Stimulated activated CD4-positive, alpha-beta T cell treated with anti-CD3 and anti-CD28 coated beads, Interleukin-12 subunit alpha, Interleukin-12 subunit beta, amount 100 ng/mL, for 24 hours (primary cell): ENCODE measurements at places on chromosomes 7 and 10.
A peak's percentile ranks its signal among the peaks of the same experiment; 100 is the strongest.

DNA sequence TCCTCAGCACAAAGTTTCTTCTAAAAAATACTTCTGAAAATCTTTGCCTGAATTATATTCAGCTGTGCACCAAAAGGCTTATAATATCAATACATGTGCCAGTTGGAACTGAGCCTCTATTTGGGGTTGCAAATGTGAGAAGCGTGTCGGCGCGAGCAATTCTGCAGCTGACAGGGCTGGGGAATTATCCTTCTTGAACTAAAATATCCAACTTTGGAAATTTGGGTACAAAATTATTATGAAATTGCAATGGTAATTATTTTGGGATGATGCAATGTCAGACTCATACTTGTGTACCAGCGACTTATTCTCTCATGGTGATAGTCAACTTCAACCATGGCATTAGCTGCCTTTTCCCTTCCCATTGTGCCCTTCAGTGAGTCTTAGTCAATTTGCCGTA is 507.0 kb upstream of the KLF6 start:
- no peak for DNase-seq

- peak; percentile 15 for DNase-seq
Measured at GRCh38 chr10:95363303-95363912, 72.6 kb upstream of the PDLIM1 start.

DNA sequence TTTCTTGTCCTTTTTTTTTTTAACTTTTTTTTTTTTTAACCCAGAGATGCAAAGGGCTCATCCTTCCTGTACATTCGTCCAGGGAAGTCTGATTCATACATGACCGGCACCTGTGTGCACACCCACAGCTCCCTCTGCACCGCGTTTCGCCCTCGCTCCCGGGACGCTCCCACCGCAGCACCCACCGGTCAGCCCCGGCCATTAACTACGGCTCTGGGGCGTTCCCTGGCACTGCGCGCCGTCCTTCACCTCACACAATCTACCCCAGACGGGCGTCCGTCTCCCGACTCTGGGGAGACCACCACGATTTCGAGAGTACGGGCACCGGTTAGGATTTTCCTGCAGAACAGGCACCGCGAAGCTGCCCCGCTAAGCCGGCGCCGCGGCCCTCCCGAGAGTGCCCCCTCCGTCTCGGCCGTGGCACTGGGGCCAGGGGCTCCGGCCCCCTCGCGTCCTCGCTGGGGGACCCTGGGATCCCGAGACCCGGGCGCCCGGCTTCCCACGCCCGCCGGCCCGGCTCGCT is 452 bp downstream of the ATE1 start:
- peak; percentile 24 for DNase-seq

DNA sequence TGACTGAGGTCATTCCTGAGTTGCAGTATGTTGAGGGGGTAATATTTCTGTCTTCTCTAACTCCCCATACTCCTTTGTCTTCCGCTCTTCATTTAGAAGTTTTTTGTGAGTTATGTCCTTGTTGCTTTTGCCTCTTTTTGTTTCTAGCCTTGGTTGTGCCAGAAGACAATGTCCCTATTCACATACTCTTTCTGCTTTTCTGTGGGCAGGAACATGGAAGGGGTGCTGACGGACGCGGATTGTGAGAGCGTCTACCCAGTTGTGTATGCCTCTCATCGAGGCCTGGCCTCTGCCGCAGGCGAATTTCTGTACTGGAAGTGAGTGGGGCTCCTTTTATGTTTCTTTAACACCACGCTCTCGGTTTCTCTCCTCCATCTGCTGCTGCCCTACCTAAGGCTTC is 20.5 kb downstream of the STAG3 start:
- no peak for DNase-seq

DNA sequence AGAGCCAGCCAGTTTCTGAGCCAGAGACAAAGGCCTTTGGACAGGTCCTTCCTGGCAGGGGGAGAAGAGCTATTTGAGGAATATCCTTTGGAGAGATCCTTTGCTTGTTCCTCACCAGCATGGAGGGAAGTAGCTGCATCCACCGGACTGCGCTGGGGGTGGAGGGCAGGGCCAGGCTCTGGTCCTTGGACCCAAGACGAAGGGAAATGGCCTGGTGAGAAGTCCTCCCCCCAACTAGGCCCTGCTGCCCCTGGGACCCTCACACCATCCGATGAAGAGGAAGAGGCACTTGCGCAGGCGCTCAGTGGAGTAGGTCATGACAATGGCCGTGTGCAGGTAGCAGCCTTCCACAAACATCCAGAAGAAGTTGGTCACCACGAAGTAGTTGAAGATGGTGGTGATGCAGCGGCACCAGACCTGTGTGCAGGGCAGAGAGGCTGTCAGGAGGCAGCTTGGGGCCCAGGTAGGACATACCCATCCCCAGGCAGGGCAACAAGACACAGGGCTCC is 19.8 kb downstream of the CRHR2 start:
- DNase-seq = no peak

GRCh38 chr10:77974396-77975074 is 48.0 kb upstream of the DLG5 start:
- DNase-seq = no peak

DNA sequence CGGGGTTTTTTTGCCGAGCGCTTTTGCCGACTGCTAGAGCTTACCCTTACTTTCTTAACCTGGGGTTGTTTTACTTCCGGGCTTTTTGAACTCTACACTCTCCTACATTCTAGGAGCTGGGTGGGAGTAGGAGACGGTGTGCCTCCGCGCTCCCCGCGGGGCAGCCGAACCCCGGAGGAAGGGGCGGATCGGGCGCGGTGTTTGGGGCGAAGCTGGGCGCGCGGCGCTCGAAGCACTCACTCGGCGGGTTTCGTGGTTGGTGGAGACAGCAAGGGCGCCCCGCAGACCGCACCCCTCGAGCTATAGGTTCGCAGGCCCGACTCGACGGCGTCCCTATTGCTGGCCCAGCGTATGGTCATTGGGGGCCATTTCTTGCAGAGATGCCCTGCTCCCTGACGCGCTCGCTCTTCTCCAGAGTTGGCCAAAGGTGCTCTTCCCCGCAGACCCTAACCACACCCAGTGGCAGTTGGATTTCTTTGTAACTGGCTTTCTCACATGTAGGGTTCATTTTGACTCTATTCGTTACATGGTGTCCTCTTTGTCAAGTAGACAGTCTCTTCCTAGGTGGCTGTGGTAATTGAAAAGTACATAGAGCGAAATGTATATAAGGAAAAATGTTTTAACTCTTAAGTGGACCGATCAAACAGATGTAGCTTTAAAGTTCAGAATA is 364 bp downstream of the ZNF518A start:
- peak; percentile 52 for DNase-seq

DNA sequence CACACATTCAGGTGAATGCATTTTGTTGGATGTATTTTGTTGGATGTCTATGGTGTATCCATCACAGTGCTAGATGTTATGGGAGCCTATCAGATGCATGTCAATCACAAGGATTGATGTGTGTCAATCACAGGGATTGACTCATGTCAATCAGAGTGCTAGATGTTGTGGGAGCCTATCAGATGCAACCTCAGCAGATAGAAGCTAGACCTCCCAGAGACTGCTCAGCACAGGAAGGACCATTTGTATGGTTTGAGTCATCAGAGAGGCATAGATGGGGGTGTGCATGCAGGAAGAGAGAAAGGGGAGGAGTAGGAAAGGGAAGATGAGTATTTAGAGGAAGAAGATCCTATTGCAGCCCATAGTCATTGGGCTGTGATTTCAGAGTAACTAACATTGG is 48.3 kb upstream of the PITRM1 start:
- no peak for DNase-seq

- no peak for DNase-seq
Measured at GRCh38 chr7:150511048-150511447, 3.6 kb upstream of the GIMAP7 start.

DNA sequence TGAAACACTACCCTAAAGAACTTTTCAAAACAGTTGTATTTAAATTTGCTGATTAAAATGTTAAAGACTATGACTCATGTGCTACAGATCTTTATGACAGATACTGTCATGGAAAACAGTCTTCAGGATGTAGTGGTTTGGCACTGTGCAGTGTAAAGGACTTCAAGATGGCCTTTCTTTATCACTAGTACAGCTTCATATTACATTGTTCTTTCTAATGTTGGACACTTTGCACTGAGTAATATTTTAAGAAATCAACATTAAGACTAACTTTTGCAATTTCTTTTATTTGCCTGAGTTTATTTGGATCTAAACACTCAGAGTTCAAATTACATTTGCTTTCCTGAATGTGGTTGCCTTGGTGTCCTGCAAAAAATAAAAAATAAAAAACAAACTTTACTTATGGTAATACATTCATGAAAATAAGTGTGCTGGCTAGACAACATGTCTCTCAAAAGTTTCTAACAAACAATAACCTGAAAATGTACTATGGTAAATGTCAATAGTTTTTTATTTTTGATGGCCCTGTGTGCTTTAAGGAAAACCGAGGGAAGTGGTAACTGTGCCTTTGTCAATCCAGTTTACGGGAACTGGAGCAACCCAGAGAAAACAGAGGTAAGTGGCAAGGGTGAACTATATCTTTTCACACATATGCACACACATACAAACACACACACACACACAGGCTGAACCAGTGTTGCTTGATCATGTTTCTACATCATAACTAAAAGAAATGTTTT is 85.9 kb upstream of the PLXDC2 start:
- DNase-seq = no peak

GRCh38 chr7:8070451-8071180 is 102.0 kb downstream of the GLCCI1 start:
- DNase-seq = no peak

GRCh38 chr10:89644967-89645741 is at the start of gene PANK1:
PANK1 (minus strand) TSS chr10:89645242; CDS start chr10:89644891, 351 bp downstream.
- DNase-seq = peak; percentile 75

DNA sequence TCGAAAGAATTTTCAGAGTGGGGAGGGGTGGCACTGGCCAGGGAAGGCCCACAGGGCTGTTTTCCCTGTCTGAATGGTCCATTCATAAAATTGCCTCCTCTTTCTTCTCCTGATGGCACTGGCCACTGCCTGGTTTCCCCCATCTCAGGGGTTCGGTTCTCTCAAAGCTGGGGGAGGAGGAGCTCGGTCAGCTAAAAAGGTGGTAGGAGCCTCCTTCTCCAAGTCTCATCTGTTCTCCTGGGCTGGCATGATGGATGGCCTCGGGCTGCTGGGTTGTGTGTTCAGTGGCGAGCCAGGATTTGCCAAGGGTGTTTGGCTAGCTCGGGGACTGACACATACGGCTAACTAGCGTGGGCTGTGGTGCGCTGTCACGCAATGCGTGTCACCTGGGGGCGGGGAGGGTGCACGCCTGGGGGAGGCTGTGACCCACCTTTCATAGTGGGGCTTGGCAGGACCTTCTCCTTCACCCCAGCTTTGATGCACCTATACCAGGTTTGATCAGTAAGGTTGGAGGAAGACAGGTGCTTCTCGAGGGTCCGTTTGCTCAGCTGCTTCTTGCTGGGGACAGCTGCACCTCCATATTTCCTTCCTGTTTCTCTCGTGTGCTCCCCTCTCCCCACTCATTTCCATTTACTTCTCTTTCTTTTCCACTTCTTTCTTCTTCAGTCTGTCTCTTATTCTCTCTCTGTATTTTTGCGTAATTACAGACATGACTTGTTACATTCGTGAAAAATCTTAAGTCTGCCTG is 36.3 kb downstream of the RBM20 start:
- no peak for DNase-seq

- DNase-seq = no peak
Measured at GRCh38 chr7:70539205-70539604, 592.7 kb upstream of the GALNT17 start.

DNA sequence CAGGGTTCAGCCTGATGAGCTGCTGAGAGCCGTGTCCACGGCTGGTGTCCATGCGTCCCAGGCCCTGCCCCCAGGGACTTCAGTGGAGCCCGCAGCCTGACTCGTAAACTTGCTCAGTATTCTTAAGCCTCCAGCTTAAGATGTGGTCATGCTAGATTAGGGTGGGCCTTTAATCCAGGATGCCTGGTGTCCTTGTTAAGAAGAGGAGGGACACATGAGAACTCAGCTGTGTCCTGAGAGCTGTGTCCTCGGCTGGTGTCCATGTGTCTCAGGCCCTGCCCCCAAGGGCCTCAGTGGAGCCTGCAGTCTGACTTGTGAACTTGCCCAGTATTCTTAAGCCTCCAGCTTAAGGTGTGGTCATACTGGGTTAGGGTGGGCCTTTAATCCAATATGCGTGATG is 23.0 kb downstream of the DOCK1 start:
- no peak for DNase-seq

DNA sequence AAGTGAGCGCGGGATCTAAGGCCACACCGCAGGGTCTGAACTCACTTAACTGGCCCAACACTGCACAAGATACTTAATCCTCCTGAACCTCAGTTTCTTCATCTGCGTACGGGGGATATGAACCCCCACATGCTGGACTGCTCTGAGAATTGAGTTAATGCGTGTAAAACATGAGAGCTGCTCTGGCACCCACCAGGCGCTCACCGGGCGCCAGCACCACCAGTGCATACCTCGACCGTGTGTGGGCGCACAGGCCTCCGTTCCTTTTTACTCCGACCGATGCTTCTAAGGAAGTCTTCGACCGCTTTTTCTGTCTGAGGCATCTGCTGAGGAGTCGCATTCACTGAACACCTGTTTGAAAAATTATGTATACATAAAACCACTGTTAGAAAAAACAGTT is 27.2 kb downstream of the PITRM1 start:
- DNase-seq = no peak

DNA sequence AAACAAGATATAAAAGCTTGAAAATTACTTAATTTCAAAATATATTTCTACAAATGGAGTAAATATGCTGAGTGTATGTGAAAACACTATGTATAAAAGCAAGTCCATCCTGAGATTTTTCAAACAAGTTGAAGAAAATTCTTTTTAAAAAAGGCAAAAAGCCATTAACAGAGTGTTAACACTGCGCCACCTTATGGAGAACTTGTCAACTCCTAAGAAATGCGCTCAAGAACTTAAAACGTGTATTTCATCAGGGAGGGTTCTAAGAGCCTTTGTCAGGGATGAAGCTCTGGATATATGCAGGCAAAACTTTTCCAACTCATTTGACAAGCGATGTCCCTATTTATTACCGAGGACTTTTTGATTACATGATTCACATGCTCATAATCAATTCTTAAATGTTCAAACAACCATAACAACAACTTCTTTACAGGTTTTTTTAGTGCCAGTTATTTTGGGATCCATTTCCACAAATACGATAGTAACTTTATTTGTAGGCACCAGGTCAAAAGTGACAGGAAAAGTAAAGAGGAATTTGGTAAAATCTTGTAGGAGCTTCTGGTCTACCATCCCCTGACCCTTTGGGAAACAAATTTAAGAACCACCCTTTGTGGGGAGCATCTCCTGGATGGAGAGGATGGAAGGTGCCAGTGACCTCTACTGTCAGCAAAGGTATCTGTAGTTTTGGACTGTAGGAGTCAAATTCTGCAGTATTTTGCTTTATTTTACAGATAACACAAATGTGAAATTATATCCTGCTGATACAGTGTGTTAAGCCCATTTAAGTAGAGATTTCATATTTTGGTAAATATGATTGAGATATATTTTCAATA is 23.2 kb downstream of the CALCR start:
- DNase-seq = no peak

DNA sequence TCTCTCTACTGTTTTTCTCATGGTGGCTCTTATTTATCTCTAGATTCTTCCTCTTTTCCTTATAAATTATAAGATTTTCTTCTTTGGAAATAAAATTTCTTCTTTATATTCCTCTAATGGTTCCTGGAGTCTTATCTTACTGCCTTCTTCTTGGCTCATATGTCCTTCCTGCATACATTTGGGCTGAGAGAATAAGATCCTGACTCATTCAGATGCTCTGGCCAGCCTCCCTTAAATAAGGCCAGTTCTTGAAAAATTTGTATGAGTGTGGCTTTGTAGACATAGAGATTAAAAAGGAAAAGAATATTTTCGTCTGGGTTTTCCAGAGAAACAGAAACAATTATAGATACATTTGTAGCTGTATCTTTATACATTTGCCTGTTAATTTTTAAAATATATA is 411.3 kb downstream of the KIF20B start:
- DNase-seq = no peak

GRCh38 chr7:4079366-4079765 is 602.7 kb upstream of the FOXK1 start:
- DNase-seq = no peak
